Bronchial smooth muscle cell (primary cell): ENCODE measurements at places on chromosomes 16 and 17. TPM values are rescaled to one million over a fixed set of nuclear protein-coding genes. Genes with fewer than 3 reads are reported as not detected.

Gene HSD17B2
- 0.09 and 0.16 TPM in 2 replicates for total RNA-seq

Gene NUDT7
- total RNA-seq, result 3.8 and 5.5 TPM in 2 replicates

Gene GNG13
- total RNA-seq, result not detected in 2 replicates

Gene ABCC3
- 1.8 and 2.5 TPM in 2 replicates for total RNA-seq

Gene PPP1R27
- not detected in 2 replicates for total RNA-seq

Gene CAPNS2
- total RNA-seq, result 1.0 and 1.7 TPM in 2 replicates

Gene SECTM1
- 20.2 and 38.8 TPM in 2 replicates for total RNA-seq

Gene ERCC4
- 5.3 and 6.1 TPM in 2 replicates for total RNA-seq

Gene AANAT
- total RNA-seq, result not detected in 2 replicates

Gene VMO1
- total RNA-seq, result 1.1 and 1.2 TPM in 2 replicates

Gene CRK
- 88.4 and 90.8 TPM in 2 replicates for total RNA-seq

Gene TBCD
- total RNA-seq, result 53.3 and 65.3 TPM in 2 replicates

Gene EEF2KMT
- total RNA-seq, result 4.3 and 7.9 TPM in 2 replicates

Gene MCRIP1
- 96.1 and 97.3 TPM in 2 replicates for total RNA-seq

Gene FBXO39
- 0.09 TPM in 1 of 2 replicates, not detected in the other for total RNA-seq

Gene NTN1
- total RNA-seq, result 0.16 and 1.0 TPM in 2 replicates

Gene MYH4
- total RNA-seq, result not detected in 2 replicates

Gene PYDC1
- not detected in 2 replicates for total RNA-seq

Gene ZDHHC1
- 5.3 and 5.7 TPM in 2 replicates for total RNA-seq

Gene GPRC5B
- total RNA-seq, result 10.9 and 48.9 TPM in 2 replicates
